ENCODE measurements at places on chromosomes 13 and 19.
A peak's percentile ranks its signal among the peaks of the same experiment; 100 is the strongest.

GRCh38 chr13:34207334-34207733, 389.4 kb downstream of the RFC3 start:
- DNase-seq, result no peak

DNA sequence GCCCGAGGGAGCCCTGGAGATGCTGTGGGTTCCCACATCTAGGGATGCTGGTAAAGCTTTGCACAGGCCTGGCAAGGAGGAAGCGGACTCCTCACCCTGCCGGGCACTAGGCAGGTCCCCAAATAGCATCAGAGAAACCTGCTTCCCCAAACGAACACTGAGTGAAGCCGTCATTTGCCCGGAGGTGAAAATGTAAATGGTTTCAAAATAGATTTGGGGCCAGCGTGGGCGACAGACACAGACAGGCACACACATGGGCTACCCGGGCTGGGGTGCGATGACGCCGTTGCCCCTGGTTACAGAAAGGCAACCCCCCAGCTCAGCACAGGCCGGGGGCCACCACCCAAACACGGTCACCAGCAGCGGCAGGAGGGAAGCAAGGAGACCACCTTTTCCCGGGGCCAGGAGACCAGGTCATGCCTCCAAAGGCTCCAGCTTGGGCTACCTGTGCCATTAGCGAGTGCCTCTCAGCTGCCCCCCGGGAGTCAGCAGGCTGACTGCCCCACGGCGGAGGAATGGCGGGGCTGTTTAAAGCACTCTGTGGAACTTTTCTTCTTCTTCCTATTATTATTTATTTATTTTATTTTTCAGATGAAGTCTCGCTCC, 47.5 kb upstream of the NDUFS7 start:
- no peak for DNase-seq

DNA sequence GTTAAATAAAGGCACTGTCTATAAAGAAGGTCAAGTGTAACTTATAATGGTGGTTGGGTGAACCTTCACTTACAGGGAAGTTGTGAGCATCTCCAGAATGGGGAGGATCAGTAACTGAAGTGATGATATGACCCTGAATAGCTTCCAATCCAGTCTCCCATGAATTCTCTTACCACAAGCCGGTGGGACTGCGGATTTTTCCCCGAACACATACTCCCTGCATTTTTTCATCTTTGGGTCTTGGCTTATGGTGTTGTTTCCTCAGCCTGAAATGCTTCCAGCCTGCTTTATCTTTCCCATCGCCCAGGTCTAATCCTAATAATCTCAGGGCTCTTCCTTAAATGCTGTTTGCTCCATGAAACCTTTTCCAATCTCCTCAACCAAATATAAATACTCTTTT, 2.0 kb upstream of the CSNK1A1L start:
- DNase-seq, result no peak

- no peak for DNase-seq
Measured at GRCh38 chr13:98133946-98134345, 8.9 kb upstream of the FARP1 start.

GRCh38 chr13:85538957-85539356, 260.3 kb downstream of the SLITRK6 start:
- no peak for DNase-seq

- no peak for DNase-seq
Measured at GRCh38 chr19:51714848-51715247, 8.9 kb downstream of the HAS1 start.

DNA sequence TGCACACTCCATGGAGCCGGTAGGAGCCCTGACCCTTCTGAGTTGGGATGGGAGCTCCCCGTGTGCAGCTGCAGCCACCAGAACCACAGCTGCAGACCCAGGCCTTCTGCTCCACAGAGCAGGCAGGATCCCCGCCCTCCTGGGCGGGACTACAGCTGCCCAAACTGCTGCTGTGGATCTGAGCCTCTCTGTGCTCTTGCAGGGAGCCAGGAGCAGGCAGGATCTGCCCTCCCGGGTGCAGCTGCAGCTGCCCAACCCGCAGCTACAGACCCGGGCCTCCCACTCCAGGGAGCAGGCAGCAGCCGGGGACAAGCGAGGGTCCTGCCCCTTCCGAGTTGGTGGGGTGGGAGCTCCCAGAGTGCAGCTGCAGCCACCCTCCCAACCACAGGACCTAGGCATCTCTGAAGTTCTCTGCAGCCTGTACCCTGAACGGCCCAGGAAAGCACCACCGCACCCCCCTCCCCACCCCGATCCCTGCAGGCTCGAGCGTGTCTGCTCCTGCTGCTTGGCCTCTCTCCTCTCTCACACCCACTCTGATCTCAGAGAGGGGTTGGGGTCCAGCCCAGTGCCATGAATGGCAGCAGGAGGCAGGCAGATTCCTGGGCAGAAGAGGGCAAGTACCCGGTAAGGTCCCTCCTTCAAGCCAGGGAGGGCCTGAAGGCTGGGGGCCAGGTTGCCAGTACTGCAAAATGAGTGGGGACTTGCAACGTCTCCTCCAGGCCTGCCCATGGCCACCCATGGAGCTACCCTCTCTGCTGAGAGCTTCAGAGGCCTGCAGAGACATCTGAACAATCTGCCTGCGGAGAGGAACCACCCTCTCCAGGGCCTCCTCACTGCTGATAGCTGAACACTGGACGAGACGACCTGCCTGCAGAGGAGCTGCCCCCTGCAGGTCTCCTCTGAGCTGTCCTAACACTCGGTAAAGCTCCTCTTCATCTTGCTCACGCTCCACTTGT, 16.4 kb upstream of the EMP3 start:
- no peak for DNase-seq

DNA sequence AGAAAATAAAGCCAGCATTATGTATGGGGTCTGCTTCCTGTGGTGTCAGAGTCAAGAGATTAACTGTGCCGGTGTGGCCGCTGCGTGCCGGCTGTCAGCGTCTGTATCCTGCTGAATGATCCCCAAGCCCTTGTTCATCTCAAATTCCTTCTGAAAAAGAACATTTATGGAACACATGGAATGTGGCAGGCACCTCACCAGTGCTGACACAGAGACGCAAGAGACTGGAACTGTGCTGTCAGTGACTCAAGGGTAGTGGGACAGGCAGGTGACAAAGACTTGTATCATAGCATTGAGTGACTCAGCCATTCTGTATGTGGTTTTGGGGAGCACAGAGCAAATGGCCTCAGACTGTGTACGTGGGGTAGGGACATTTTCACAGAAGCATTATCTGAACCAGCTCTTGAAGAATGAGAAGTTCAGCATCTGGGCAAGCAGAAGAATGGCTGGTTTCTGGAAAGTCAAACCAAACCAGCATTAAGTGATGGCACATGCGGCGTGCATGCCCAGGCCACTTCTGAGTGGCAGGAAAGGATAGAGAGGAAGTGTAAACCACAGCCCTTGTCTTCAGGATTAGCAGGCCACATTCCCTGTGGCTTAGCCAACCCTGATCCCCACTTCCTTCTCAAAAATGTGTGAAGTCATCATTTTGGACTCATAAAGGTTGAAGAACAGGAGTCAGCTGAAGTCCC, 54.0 kb upstream of the IRS2 start:
- no peak for DNase-seq

DNA sequence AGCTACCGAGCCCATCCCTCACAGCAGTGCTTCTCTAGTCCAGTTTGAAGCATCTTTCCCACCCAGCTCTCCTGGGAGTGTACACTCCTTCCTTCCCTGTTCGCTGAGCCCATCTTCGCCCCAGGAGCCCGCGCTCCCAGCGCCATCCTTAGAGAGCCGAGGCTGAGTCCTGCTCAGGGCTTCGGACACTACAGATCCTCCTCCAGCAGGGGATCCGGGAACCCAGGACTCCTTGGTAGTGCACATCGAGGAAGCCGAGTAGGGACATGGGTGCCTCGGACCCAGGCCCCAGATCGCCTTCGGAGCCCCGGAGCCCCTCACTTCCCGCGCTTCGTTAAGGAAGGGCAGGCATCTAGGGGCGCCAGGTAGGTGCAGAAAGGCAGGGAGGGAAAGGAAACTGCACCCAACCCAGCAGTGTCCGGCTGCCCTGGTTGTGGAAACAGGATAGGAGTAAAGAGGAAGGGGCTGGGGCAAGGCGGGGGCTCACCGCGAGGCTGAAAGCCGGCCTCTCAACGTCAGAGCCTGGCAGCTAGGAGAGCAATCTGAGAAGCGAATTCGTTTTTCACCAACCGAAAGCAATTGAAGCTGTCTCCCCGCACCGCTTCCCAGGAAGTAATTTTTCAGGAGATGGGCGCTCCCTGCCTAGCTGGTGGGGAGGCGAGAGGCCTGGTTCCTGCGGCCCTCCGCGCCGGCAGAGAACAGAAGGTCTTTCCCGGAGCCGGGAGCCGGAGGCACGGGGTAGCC, 1.0 kb downstream of the PDX1 start:
- DNase-seq, result no peak

GRCh38 chr13:19382111-19382510, 179.2 kb downstream of the TPTE2 start:
- no peak for DNase-seq

DNA sequence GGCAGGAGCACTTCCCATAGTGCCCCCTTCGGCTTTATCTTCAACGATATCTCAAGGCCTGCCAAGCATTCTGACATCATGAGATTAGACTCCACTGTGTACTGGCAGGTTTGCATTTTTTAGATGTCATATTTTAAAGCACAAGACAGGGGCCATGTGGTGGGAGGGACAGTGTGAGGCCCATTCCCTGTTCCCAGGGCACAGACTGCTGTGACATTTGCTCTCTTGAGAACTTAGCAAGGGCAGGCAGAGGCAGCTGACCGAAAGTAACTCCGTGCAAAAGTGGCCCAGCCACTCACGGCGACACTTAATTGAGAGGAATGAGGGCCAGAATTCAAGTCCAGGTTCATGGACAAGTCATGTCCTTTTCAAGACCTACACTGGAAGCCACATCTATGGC, 201.8 kb downstream of the COL4A1 start:
- no peak for DNase-seq

DNA sequence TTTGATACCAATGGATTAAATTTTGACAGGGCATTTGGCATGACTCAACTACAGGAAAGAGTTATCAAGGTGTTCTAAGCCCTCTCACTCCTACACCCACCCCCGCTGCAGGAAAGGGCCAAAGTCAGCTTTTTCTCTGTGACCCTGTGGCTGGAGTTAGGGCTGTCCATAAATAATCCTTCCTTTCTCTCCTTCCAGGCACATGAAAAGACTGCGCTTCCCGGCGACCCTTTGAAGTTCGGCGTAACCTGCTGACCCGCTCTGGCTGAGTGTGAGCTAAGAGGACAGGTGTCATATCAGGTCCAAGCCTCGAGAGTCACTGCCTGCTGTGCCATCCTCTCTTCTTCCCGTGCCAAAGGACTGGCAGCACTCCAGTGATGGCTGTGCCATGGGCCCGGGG, 25.6 kb downstream of the ZNF114 start:
- DNase-seq, result no peak

GRCh38 chr13:102799426-102800144, 666 bp downstream of the BIVM start:
- no peak for DNase-seq

GRCh38 chr13:99982731-99983498, 1.3 kb downstream of the ZIC2 start:
- DNase-seq, result no peak

DNA sequence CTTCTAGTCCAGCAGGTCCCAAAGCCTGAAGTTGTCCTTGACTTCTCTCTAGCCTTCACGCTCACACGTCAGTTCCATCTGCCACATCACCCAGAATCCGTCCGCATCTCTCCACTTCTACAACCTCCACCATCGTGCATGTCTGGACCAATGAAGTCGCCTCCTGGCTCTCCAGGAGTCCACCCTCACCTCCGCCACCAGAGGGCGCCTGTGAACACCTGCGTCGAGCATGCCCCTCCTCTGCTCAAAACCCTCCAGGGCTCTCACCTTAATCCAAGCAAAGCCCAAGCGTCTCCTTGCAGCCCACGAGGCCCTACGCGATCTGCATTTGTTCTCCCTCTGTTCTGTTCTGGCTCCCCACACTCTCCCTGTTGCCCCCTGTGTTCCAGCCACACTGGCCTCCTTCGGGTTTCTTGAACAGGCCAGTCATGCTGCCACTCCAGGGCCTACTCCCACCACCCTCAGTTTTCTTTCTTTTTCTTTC, 3.7 kb downstream of the USHBP1 start:
- DNase-seq, result peak; percentile 84

- no peak for DNase-seq
Measured at GRCh38 chr13:39810091-39810877, 154.8 kb downstream of the COG6 start.

- no peak for DNase-seq
Measured at GRCh38 chr13:108304170-108305016, 34.9 kb downstream of the TNFSF13B start.

- DNase-seq, result no peak
Measured at GRCh38 chr19:2758601-2759313, 18.9 kb upstream of the SLC39A3 start.

DNA sequence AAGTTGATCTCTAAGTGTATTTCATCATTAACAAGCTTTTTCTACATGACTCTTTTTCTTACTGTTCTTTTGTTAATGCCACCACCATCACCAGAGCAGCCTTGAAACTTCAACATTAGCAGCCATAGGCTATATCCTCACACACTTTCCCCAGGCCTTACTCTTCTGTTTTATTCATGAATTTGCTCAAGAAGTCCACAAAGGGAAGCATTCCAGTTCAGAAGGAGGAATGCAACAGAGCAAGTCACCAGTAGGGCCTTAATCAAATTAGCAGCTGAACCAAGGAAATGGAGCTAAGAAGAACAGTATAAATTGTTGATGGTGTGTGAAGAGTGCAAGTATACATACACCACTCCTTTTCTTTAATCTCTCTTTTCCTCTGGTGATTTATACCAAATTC, 223.1 kb downstream of the NBEA start:
- DNase-seq, result no peak

GRCh38 chr13:34555988-34556387, 386.1 kb upstream of the NBEA start:
- no peak for DNase-seq

GRCh38 chr13:100364591-100364990, 224.0 kb downstream of the GGACT start:
- no peak for DNase-seq

Measured in T follicular helper cell (primary cell).